ENCODE measurements at places on chromosomes 7 and 10.

GRCh38 chr10:70253878-70254765, 20.9 kb upstream of the PPA1 start:
- no peak for DNase-seq

DNA sequence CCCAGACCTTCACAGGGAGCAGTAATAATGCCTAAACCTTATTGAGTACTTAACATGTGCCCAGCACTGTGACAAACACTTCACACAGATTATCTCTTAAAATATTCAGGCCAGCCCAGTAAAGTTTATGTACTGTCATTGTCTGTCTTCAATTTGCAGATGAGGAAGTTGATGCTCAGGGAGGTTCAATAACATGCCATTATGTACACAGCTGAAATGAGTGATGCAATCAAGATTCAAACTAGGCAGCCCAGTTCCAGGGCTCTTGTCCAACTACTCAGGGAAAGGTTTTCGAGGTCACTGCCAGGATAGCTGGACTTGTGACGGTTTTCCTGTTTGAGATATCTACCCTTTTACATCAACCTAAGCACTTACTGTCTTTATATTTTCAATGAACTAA, 56.1 kb downstream of the AUTS2 start:
- no peak for DNase-seq

DNA sequence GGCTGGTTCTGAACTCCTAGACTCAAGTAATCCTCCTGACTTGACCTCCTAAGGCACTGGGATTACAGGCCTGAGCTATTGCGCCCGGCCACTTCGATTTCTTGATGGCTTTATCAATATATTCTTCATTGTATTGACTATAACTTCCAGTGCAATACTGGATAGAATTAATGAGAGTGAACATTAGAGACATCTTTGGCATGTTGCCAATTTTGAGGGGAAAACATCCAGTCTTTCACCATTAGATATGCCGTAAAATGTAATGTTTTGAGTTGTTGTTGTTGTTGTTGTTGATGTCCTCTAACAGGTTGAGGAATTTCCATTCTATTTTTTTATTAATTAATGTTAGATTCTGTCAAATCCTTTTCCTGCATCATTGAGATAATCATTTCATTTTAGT, 578.9 kb downstream of the ZWINT start:
- no peak for DNase-seq

DNA sequence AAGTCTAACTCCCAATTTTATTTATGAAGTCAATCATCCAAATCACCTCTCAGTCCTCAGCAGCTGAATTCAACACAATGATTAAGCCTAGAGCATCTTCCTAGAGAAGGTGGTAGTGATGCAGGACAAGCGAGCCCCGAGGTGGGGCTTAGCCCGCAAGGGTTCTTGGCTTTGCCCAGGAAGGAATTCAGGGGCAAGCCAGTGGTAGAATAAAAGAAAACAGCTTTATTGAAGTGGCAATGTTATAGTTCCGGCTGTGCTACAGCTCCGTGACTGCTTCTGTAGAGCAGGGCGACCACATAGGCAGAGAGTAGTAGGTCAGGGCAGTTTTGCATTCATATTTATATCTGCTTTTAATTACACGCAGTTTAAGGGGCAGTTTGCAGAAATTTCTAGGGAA, 18.1 kb downstream of the IL2RA start:
- no peak for DNase-seq

- no peak for DNase-seq
These were observed 10.4 kb upstream of the STOX1 start for GRCh38 chr10:68816796-68817412.

DNA sequence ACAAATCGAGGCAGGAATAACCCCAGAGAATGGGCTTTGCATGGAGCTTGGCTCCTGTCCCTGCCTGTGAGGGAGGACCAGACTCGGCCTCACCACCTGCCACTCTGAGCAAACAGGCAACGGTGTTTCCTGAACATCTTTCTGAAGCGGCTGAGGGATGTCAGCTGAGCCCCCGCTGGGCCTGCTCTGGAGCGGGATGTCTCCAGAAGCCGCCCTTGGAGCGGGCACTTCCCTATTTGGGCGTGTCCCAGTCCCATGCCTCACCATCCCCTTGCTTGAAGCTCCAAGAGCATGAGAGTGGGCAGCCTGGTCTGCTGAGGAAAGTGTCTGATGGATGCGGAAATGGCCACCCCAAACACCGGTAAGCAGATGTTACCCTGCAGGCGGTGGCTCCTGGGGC, 10.2 kb downstream of the ALKBH4 start:
- no peak for DNase-seq

GRCh38 chr7:48424731-48425130, 253.5 kb downstream of the ABCA13 start:
- DNase-seq = no peak

DNA sequence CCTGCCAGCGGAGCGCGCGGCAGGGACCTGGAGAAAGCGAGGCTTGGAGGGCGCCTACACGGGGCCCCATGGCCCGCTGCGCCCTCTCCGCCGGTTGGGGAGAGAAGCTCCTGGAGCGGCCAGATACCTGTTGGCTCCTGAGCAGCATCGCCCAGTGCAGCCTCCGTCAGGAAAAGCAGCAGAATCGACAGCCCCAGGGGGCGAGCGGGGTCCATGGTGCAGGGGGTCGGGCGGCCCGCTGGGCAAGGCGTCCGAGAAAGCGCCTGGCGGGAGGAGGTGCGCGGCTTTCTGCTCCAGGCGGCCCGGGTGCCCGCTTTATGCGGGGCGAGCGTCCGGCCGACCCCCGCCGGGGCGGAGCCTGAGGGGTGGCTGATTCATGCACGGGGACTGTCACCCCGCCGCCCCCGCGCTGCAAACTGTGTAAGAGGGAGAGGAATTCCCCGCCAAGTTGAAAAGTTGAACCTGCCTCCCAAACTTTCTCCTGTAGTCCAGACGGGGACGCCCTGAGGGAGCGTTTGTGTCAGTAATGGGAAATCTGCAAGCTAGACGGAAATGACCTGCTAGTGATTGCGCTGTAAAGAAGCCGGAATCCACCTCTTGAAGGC, at the start of gene TFPI2:
Gene TFPI2 (minus strand): TSS at position 290 of the 605 bp plus-strand sequence. CDS start 75 bp downstream, at position 215.
- no peak for DNase-seq

DNA sequence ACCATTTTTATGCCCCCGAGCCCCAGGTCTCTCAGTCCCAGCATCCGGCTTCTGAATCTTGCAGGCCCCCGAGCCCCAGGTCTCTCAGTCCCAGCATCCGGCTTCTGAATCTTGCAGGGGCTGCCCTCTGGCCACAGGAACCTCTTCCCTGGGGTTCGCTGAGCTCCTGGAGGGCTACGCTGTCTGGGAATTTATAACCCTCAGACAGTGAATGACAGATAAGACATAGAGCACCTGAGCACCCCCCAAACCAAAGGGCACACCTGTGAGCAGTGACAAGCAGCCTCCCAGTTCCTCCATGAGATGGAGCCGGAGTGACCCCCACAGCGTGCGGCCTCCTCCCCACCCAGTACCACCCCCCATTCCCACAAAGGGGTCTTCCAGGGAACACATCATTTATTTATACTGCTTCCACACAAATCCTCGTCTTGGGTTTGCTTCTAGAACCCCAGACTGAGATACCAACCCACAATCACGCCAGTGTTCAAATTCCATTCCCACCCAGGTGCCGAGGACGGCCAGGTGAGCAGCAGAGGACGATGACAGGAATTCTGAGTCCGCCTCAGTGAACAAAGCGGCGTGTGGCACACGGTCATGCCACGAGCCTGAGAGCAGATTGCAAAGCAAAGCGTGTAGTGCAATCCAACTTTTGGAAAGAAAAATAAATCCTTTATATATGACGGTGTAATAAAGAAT, 57.7 kb upstream of the FAM20C start:
- no peak for DNase-seq

DNA sequence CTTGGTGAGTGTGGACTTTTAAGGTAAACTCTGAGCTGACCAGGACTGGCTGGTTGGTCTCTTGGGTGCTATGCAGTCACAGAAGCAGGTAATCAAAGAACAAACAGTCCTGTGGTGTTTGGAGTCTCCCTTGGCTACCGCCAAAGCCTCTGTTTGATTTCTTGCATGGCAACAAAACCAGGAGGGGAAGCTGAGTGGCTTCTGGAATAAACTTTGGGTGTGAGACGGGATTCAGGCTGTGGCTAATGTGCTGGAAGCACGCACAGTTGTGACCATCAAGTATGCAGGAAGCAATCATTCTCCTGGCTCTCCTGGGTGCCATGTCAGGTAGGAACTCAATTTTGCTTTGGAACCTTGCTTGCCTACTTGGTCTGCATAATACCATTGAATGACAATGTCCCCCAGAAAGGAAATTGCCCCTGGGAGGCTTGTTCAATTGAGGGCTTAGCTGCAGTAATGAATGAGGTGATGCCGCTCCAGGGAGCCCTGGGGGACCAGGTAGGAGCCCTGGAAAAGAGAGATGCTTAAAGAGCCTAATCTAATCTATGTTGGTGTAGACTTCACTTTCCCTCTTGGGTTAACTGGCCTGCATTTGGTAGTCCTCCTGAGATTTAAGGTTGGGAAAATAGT, at the start of gene CDHR3:
Gene CDHR3 (plus strand): TSS at position 227 of the 630 bp plus-strand sequence. CDS start 55 bp downstream, at position 282.
- DNase-seq = no peak

DNA sequence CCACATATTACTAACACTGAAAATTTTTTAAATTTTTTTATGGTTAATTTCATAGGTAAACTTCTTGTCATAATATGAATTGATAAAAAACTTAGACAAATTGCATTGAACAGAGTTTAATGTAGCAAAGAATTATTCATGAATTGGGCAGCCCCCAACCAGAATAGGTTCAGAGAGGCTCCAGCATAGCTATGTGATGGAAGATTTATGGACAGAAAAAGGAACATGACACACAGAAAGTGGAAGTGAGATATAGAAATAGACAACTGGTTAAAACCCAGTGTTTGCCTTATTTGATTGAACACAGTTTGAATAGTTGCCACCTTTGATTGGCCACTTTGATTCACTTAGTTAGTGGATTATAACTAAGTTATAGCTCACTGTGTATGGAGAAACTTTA, 87.2 kb downstream of the AHR start:
- no peak for DNase-seq

DNA sequence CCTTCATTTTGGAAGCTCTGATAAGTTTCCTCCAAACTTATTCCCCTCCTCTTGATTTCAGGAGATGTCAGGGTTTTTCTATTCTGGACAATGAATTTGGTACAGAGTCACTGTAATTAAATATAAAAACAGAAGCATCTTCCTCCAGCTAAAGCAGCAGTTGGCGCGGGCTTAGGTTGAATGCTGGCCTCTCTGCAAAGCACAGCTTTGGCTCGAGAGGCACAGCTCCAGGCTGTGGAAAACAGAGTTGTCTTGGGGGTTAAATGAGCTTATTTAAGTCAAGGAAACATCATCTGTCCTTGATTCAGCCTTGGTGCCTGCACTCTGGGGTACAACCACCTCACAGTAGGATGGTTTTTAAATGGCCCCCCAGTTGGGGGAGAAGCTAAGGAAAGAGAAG, 35.0 kb upstream of the PDCD4 start:
- no peak for DNase-seq

DNA sequence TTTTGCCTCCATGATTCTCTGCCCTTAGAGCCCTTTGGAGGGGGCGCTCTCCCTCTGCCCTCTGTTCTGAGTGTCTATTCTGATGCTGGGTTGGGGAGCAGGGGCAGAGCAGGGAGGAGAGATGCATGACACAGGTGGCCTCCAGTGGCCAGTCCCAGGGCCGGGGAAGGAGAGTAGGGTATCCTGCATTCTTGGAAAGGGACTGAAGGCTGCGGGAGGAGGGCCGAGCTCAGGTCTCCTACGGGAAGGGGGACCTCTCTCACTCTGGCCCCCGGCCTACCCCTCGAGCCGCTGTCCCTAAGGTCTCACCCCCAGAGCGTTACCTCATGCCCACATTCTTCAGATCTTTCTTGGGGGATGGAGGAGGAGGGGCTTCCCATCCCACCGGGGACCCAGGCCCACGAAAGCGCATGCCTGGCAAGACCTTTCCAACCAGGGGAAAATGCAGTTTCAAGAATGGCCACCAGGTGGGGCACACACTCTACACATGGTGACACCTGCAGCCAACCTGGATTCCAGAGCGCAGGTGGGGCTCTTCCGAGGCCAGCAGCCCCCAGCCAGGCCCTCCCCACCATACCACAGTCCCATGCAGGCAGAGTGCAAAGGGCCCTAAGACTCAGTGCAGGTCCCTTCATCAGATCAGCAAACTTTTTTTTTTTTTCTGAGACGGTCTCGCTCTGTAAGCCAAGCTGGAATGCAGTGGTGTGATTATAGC, 86.4 kb downstream of the MYL10 start:
- no peak for DNase-seq

Data from bone marrow (tissue), 2 donors.